ENCODE measurements at places on chromosomes 12 and 14.
A peak's percentile ranks its signal among the peaks of the same experiment; 100 is the strongest.

- DNase-seq = no peak
These were observed 76.0 kb downstream of the CHGA start for GRCh38 chr14:92998946-92999345.

DNA sequence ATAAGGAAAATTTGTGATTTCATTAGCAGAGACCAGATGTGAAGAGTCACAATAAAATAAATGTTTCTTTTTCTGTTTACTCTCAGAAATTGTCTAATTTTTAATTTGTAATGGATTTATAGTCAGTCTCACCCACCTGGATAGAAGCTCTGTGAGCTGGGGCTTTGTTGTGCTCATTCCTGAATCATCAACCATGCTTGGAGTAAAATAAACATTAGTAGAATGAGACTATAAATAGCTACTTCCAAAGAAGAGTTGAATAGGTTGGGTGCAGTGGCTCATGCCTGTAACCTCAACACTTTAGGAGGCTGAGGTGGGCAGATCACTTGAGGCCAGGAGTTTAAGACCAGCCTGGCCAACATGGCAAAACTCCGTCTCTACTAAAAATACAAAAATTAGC lies 185.3 kb upstream of the FBXO33 start:
- DNase-seq = no peak

DNA sequence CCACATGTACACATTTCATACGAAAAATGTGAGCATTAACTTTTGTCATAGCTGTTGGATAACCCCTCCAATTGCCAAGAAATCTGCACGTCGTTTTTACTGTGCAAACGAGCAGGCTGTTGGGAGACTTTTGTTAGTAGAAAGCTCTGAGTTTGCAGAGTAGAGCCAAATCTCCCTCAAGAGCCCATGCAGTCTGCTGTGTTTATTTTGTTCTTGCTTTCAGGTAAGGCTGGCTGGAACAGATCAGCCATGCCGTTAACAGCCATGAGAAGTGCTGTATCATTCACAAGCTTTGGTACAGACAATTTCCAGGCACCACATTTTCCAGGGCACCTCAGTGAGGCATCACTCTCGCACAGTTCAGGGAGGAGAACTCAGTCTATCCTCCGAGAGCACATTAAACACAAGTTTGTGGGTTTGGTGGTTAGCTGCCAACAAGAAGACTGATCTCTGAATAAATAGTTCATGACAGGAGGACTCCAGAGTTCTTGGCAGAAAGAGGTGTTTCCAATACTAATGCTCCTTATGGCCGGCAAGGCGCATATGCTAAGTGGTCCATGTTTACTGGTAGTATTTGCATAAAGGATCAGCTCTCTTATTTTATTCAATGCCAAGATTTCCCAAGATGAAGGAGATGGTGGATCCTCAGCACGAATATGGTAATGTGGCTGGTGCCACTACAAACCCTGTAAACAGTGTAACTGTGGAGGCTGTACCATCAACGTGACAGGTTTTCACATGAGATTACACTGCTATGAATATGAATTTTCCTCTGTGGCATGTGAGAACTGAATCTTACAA lies 30.3 kb upstream of the PELI2 start:
- no peak for DNase-seq

DNA sequence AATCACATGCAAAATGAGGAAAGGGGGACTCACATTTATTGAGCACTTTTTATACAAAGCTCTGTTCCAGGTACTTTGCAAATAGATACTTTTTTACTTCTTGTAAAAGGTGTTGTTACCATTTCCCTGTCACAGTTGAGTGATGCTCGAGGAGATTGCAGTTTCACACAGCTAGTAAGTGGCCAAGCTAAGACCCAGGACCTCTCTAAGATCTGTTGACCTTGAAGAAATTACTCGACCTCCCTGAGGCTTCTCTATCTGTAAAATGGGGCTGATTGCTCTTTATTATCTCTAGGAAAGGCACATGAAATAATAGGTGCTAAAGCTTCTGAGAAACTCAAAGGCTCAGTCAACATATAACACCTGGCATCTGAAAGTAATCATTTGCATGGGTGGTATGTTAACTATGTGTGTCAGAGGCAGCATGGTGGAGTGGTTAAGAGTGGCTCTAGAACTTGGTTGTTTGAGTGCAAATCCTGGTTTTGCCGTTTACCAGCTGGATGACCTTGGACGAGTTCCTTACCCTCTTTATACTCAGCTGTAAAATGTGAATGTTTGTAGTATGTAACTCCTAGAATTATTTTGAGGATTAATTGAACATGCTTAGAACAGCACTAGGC lies 41.5 kb downstream of the IFT81 start:
- DNase-seq = no peak

DNA sequence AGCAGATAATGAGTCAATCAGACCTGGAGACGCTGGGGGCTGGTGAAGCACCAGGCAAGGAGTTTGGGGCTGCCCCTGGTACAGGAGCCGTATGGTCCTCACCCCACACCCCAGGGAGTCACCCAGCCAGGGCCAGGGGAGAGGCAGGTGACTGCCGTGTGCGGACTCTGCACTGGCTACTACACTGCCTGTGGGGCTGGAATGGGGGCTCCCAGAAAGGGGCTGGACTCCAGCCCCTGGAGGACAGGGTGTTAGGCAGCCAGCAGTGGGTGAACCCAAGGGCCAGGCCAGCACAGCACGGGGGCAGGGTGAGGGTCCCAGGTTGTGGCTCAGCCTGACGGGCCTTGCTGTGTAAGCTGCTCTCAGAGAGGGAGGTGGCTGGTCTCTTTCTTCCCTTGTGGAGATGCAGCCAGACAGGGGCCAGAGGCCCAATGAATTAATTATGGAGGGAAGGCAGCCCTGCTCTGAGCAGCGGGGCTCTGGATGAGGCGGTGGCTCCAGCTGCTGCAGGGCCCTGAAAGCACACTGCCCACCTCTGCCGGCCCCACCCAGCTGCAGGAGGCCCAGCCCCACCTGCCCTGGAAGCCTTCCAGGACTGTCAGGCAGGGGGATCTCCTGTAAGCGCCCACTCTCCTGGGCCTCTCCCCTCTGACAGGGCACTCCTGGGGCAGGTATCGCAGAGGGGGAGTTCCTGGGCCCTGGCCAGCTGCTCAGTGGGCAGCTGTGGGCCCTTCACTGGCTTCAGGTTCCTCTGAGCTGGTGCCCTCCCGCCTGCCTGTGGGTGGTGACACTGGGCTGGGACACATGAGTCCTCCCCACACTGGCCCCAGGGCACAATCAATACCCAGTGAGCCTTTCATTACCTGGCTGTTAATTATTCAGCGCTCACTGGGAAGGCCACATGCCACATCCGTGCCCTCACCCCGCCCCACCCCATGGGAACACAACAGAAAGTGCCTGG lies 142.5 kb upstream of the C14orf180 start:
- DNase-seq = no peak

DNA sequence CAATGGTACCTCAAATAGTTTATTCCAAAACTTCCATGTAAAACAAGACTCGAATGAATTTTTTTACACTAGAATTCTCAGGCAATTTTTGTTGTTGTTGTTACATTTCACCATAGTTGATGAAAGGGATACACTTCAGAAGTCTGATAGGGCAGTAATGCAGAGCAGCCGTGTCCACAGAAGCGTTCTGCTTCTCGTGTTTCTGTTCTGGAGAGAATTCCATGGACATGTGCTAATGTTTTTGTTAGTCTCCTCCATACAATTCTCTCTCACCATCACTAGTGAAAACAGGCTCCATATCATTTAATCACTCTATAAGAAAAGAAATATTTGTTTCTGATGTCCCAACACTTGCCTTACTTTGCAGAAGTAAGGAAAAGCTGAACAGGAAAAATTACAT lies 606.1 kb downstream of the SLC16A7 start:
- DNase-seq = no peak

DNA sequence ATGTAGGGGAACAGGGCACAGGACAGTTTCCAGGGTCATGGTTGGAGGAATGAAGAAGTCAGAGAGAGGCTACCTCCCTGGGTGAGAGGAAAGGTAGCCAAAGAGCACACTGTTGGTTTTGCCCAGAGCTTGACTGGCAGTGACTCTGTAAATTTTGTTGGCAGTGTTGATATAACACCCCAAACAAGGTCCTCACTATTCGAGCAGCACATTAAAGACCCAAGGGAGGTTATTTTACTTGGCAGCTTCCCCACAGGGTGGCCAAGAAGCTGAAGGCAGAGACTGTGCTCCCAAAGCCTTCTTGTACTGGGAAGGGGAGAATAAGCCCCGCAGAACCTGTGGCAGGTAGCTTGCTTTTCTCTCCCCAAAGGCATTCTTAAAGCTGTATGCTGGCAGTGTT lies 40.6 kb downstream of the WSCD2 start:
- DNase-seq = no peak

DNA sequence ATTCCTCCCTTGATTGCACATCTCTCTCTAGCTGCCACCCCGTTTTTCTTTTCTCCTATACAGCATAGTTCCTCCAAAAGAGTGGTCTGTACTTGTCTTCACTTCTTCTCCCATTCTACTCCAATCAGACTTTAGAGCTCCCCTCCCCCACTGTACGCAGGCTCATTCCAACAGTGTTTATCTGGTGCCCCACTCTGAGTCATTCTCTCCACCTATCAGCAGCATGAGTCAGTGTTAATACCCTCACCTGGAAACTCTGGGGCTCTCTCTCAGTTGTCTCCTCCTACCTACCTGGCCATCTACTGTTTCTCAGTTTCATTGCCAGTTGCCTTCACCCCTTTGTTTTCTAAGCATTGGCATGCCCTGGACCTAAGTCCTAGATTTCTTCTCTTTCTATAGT lies 175.1 kb upstream of the ARHGAP5 start:
- DNase-seq = no peak

DNA sequence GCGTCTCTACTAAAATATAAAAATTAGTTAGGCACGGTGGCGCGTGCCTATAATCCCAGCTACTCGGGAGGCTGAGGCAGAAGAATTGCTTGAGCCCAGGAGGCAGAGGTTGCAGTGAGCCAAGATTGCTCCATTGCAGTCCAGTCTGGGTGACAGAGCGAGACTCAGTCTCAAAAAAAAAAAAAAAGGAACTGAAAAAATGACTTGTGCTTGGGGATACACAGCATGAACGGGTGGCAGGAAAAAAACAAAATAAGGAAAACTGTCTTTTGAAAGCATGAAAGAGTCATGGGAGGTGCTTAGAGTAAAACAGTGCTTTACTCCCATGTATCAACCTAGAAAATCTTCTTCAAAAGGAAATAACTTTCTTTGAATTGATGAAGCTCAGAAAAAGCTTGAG lies 80.8 kb downstream of the TMTC1 start:
- DNase-seq = no peak

DNA sequence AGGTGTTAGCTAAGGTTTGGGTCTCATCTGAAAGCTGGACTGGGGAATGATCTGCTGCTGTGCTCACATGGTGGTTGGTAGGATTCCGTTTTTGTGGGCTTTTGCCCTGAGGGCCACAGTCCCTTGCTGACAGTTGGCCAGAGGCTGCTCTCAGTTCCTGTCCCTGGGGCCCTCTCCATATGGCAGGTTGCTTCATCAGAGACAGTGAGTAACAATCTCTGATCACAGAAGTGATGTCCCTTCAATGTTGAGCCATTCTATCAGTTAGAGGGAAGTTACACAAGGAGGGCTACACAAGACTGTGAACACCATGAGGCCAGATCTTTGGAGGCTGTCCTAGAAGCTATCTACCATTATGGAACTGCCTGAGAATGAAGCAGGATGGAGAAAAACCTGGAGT lies 137.2 kb downstream of the AACS start:
- DNase-seq = no peak

DNA sequence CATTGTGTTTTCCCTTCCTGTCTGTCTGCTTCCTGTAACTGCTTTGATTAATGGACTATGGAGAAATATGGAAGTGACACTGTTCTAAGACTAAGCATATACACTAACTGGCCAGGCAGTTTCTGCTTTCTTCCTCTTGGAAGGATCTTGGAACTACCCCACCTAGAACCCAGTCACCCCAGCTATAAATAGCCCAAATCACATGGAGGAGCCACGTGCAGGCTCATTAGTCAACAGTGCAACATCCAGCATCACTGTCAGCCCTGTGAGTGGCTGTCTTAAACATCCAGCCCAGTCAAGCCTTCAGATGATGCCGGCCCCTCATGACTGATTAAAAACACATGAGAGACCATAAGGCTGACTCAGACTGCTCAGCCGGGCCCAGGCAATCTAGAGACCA lies 39.2 kb downstream of the BCAT1 start:
- no peak for DNase-seq

DNA sequence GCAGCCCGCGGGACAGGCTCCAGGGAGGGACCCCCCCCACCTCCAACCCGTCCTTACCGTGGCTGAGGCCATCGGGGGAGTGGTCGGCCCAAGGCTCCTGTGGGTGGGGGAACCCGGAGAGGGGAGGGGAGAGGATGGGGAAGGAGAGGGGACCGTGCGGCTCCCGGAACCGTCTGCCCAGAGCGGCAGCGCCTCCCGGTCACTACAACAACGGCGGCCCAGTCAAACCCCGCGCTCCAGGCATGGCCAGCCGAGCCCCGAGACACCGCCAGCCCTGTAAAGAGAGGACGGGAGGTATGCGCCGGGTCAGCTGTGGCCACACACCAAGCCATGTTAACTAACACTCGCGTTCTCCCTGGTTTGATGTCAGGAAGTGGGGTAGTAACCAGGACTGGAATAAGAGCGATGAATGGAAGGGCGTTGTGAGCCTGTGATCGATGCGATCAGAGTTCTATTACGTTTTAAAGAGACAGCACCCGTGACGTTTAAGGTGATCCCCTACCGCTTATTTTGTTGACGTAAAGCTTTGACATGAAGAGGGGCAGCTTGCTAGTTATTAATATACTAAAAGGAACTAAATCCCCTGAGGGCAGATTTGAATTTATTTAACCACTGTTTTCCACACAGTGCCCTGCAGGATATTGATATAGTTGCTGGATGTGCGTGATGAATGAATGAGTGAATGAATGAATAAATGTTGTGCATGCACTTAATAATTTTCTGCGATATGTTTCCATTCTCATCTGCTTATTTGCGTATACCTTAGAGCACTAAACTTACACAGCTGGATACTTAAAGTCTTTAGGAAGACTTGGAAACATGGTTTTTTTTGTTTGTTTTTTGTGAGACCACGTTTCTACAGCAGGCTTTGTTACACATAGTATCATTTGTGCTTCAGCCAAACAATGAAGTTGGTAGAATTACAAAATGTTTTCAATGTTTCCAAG lies at the start of gene POC1B:
Gene POC1B, minus strand, starts transcription at position 224 of the 947 bp plus-strand sequence. Its CDS starts 152 bp downstream, at position 72.
- DNase-seq = peak; percentile 21

DNA sequence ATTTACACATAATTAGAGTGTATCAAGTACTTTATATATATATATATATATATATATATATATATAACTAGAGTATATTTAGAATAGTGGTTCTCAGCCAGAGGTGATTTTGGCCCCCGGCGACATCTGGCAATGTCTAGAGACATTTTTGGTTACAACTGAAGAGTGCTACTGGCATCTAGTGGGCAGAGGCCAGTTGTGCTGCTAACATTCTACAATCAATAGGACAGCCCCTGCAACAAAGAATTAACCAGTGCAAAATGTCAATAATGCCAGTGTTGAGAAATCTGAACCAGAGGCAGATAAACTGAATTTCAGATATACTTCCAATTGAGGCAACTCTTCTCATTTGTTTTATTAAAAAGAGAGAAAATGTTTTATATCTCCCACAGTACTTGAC lies 8.9 kb downstream of the GTF2A1 start:
- DNase-seq = no peak

Measured in stimulated activated CD8-positive, alpha-beta memory T cell treated with anti-CD3 and anti-CD28 coated beads, Interleukin-4, amount 100 ng/mL, for 4 hours (primary cell).